ENCODE measurements at places on chromosomes 13 and 19.

DNA sequence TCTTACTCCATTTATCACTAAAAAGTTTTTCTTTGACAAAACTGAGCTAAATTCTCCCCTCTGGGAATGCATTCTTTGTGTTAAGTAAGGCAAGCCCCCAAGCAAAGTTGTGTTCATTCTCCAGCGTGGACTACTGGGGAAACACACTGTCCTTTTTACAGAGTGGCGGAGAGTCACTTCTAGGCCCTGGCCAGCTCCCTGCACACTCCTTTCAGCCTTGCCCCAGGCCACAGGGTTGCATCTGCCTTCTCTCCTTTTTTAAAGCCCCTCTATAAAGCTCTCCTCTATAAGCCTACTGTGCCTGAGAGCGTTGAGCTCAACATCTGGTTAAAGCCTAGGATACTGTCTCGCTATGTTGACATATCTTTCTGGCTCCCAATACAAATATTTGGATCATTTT is 803.4 kb downstream of the PCDH17 start:
- no peak for DNase-seq

DNA sequence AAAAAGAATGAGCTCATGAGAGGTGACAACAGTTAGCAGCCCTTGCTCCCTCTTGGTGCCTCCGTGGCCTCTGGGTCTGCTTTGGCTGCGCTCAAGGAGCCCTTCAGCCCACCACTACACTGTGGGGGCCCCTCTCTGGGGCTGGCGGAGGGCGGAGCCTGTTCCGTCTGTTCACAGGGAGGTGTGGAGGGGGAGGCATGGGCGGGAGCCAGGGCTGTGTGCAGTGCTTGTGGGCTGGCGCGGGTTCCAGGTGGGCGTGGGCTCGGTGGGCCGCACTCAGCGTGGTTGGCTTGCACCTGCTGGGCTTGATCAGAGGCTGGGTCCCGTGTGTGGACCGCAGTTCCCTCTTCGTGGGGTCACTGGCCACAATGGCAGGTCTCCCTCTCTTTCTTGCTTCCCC is 953.4 kb upstream of the PRR20A start:
- no peak for DNase-seq

DNA sequence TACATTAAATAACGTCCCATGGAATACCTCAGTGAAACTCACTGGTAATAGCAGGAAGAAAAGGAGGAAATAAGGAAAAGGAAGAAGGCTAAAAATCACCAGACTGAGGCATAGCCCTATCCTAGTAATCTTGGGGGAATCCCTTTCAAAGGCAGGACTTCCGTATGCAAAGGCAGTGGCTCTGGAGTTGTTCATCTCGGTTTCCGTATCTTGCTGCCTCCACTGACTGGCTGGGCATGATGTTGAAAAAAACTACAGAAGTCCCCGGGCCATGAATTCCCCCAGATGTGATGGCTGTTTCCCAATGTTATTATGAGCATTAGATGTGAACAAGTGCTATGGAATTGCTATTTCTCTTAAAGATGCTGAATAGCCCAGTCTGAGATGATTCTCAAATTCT is 5.5 kb downstream of the FPR2 start:
- DNase-seq: no peak

DNA sequence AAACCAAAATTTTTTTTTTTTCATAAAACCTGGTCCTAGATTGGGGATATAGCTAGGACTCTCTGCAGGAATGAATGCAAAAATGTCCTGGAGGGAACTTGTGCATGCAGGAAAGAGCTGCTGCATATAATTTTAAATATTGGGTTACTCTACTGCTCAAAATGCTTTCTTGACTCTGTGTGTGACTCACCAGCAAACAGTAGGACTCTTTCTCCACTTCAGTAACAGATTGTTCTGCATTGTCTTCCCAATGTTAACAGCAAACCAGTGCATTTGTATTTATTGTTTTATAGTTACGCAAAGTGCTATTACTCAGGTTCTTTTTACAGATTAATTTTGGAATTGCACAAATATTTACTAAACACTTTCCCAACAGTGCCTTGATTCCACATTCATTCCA is 163.7 kb upstream of the KL start:
- no peak for DNase-seq

DNA sequence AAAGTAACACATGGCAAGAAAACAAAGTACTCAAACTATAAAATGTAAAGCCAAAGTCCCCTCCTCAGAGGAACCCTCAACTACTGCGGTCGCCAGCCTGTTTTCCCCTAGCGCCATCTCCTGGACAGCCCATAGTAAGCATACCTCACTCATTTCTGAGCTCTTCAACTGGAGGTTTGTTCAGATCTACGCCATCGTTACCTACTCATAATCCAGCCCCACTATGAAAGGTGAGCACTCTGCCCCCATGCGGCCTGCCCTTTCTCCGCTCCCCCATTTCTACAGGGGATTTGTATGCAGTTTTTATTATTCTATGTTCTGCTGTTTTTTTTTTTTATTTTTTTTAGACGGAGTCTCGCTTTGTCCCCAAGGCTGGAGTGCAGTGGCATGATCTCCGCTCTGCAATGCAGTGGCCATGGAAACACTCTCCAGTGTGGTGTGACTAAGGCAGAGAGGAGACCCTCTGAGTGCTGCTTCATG is 26.2 kb downstream of the OPA3 start:
- peak; percentile 52 for DNase-seq

DNA sequence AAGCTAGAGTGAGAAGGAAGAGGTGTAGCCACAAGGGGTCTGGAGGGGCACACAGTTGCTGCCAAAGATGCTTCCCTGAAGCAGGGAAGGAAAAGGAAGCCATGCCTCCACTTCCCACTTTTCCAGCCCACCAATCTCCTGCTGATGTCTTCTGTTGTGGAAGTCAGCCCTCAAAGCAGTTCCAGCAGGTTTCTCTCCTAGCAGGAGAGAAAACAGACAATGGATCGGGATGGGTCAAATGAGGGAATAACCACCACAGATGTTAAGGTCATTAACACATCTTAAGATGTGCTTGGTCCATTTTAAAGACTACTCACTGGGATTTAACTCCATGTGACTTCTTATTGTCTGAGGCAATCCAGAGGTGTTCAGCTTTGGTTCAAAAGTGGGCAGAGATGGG is 284.1 kb upstream of the SOX21 start:
- DNase-seq: no peak

- peak; percentile 58 for DNase-seq
These were observed 65.1 kb upstream of the GTF3A start for GRCh38 chr13:27359199-27359821.

DNA sequence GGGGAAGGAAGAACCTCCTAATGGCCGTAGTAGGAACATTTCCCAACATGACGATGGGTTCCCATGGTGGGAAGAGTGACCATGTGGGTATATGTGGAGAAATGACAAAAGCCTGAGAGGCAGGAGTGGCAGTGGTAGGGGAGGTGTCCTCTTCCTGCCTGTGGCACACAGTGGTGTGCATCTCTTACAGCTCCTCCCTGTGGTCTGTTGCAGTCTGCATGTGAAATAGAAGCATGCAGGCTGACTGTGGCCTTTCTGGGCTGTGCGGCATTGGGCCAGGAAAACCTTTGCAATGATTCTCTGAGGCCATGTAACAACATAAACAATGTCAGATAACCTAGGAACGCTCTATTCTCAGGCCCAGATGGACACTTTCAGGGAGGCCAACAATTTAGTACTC is 84.0 kb downstream of the LACC1 start:
- DNase-seq: no peak

DNA sequence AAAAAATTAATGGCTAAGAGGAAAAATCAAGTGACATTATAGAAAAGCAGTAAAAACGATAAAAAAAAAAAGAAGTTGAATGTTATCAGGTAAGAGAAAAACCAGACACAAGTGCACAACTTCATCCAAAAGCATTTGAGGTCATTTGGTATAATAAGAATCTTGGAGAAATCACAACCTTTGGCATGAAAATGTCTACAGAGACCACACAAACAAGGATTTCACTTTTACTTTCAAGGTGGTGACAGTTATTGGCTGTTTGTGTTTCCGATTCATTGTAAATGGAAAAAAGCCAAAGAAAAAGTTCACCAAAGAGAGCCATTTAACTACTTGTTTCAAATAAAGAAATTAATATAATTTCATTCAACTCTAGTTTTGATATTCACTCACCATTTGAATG is 1193.5 kb downstream of the PCDH9 start:
- no peak for DNase-seq

DNA sequence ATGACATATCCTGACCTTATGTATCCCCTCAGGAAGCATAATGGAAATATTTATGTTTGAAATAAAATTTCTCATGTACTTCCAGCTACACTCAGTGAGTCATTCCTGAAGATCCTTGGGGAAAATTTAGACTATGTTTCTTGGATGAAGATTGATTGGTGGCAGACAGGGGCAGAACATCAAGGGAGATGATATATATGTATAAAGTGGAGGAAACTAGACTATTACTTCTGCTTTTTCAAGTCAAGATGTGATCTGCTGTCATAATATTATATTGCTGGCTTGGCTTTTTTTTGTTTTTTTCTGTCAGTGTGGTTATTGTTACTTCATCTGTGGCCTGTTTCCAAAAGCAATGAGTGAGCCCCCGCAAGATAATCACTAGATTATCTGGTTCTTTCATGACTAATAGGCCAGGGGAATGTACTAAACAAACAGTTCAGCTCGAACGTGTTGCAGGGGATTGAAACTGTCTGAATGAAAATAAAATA is 87.2 kb upstream of the TNFSF11 start:
- no peak for DNase-seq

DNA sequence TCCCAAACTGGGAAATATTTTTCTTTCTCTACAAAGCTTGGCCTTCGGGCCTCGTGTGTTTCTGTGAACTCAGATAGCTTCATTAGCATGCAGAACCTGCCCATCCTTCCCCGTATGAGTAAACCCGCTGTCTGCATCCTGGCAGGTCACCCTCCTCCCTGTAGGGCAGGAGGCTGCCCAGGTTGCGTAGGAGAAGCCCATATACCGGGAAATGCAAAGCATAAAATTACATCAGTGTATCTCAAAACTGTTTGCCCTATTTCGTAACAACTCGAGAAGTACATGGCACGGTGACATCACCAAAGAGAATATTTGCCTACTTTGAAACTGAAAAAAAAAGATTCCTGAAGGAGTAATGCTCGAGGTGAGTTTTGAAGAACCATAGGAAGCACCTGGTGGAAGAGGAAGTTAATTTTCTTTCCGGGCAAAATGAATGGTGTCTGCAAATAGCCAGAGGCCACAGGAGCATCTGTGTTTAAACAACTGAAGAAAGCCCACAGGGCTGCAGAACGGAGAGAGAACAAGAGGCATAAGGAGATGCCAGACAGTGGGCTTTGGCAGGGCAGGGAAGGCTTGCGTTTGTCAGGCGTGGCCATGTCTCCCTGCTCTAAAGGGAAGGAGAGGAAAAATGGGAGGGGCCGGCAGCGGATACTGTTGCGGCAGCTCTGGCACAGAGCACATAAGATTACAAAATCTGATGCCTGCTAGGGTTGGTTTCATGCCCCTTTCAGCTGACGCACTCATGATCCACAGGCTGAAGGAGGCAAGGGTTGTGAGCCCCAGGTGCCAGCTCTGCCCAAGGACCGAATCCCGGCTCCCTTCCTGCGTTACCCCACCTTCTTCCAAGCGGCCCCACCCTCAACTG is 81.4 kb downstream of the IRS2 start:
- DNase-seq: no peak

- no peak for DNase-seq
These were observed 4.0 kb downstream of the COL5A3 start for GRCh38 chr19:10006335-10006708.

Data from stimulated activated CD4-positive, alpha-beta T cell treated with anti-CD3 and anti-CD28 coated beads, Interleukin-4, amount 100 ng/mL, for 48 hours (primary cell).